MV-4-11 (cell line): ENCODE measurements at places on chromosomes 5 and 9.

DNA sequence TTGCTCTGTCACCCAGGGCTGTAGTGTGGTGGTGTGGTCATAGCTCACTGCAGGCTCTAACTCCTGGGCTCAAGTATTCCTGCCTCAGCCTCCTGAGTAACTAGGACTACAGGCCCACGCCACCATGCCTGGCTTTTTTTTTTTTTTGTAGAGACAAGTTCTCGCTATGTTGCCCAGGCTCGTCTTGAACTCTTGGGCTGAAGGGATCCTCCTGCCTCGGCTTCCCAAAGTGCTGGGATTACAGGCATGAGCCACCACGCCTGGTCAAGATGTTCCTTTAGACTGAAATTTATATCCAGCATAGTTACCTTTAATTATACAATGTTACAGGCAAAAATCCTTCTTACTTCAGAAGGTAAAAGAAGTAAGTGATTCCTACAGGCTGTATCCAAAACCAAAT lies 1.6 kb upstream of the DNAJC21 start:
- no peak for DNase-seq

GRCh38 chr5:32865475-32865874 lies 154.4 kb downstream of the NPR3 start:
- no peak for DNase-seq

- no peak for DNase-seq
These were observed 317.3 kb downstream of the TAF11L14 start for GRCh38 chr5:17951392-17952169.

DNA sequence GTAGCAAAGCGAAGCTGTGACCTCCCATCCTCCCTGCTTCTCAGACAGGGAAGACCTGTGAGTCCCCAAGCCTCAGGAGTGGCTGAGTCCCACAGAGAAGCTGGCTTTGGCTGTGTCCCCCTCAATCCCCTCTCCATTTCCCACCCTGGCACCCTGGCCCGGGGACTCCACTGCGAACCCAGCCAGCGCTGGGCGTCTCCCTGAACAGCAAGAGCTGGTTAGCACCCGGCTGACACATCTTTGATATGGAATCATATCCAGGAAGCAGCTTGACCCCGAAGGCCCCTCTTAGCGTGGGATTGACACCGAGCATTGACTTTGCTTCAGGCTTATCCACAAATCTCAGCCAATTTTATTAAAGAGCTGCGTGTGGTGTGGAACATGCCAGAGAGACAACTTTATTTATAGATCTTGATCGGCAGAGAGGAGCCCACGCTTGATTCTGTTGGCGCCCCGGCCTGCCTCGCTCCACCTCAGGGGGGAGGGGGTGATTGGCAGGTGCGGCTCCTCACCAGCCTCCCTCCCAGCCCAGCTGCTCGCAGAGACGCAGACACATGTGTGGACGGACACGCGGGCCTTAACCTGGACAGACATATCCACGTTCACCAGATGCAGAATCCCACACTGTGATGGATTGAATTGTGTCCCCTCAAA lies 120.7 kb upstream of the MVB12B start:
- DNase-seq = no peak

- no peak for DNase-seq
These were observed 2168.1 kb downstream of the MAT2B start for GRCh38 chr5:165673499-165673898.
